Hematopoietic multipotent progenitor cell treated with erythropoietin and hydrocortisone succinate and interleukin-3 and kit ligand, for 4 days (in vitro differentiated cells): ENCODE measurements at places on chromosomes 13 and 19.
A peak's percentile ranks its signal among the peaks of the same experiment; 100 is the strongest.

- no peak for DNase-seq
These were observed 55.8 kb downstream of the HSPH1 start for GRCh38 chr13:31105856-31106255.

- DNase-seq: peak; percentile 67
These were observed at the start of gene C19orf33 for GRCh38 chr19:38303517-38304351. TSS of gene C19orf33 (plus strand) at chr19:38304251. CDS start at chr19:38304262, 11 bp downstream.

DNA sequence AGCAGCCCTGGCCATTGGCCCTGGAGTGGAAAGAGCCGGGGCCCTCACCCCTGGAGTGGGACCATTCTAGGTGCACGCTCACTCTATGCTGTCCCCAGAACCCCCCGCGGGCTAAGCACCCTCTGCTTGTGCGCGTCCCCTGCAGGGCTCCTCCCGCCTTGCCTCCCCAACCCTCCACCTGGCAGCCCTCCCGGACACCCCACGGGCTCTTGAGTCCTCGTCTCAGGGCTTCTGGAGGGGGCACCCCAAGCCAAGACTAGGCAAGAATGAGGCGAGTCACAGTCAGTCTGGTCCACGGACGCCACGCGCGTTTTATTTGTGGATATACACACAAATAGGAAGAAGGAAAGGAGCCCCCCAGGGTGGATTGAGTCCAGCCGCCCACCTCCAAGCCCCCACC, 7.0 kb upstream of the TMEM161A start:
- no peak for DNase-seq

GRCh38 chr13:111339366-111340143, 19.1 kb downstream of the TEX29 start:
- DNase-seq: no peak

- DNase-seq: no peak
These were observed 278 bp upstream of the ZNF274 start for GRCh38 chr19:58182577-58182988.

GRCh38 chr19:39402346-39403300, 4.0 kb upstream of the ZFP36 start:
- DNase-seq: peak; percentile 94
